ENCODE measurements at places on chromosomes 6 and 20.
A peak's percentile ranks its signal among the peaks of the same experiment; 100 is the strongest.

DNA sequence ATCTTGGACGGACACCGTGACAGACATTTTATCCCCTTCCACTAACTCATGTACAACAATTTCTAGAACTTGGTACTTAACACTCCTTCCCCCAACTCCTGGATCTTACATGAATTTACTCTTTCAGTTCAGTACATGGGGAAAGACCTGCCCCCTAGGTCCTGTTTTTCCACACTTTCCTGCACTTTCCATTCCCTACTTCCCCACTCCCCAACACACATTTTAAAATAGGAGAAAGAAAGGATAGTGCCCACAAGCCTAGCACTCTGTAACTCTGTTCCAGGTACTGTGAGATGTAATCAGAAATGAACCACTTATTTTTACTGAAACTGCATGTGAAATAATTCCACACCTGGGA is 1.3 kb downstream of the ADGRG6 start:
- DNase-seq: no peak

DNA sequence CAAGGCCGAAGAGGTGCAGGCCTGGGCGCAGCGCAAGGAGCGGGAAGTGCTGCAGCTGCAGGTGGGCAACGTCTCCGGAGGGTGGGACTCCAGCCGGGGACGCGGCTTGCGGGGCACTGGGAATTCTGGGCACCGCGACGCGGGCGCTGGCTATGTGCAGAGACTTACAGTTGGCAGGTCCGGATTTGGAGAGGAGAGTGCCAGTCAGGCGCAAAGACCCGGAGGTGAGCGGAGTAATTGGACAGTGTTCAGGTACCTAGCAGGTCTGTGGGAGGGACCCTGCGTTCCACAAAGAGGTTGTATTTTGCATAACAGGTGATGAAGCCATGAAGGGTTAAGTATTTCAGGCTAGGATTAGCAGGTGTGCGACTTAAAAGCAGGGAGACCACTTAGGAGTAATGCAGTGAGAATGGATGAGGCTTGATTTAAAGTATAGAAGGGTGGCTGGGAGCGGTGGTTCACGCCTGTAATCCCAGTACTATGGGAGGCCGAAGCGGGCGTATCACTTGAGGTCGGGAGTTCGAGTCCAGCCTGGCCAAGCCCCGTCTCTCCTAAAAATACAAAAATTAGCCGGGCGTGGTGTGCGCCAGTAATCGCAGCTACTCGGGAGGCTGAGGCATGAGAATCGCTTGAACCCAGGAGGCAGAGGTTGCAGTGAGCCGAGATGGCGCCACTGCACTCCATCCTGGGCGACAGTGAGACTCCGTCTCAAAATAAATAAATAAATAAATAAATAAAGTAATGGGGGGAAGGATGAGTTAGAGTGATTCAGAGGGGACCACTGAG is 1.0 kb downstream of the MRPS26 start:
- peak; percentile 37 for DNase-seq

- no peak for DNase-seq
Observed at GRCh38 chr20:57680934-57681914, 28.6 kb downstream of the PMEPA1 start.

DNA sequence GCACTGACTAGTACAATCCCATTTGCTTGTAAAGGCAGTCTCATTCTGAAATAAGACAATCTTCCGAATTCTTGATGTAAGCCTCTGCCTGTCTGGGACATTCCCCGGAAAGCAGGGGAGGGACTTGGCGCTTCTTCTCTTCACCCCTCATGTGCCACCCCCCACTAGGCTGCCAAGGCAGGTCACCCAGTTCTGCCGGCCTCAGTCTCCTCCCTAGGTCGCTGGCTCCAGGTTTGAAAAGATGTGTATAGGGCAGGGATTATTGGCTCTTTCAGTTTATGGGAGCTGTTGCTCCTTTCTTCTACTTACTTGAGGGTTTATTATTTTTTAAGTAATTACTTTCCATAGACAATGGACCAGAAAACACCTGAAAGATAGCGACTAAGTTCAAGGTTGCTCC is 158.1 kb upstream of the RPS6KA2 start:
- no peak for DNase-seq

GRCh38 chr6:7590918-7591302 is 912 bp downstream of the SNRNP48 start:
- no peak for DNase-seq

DNA sequence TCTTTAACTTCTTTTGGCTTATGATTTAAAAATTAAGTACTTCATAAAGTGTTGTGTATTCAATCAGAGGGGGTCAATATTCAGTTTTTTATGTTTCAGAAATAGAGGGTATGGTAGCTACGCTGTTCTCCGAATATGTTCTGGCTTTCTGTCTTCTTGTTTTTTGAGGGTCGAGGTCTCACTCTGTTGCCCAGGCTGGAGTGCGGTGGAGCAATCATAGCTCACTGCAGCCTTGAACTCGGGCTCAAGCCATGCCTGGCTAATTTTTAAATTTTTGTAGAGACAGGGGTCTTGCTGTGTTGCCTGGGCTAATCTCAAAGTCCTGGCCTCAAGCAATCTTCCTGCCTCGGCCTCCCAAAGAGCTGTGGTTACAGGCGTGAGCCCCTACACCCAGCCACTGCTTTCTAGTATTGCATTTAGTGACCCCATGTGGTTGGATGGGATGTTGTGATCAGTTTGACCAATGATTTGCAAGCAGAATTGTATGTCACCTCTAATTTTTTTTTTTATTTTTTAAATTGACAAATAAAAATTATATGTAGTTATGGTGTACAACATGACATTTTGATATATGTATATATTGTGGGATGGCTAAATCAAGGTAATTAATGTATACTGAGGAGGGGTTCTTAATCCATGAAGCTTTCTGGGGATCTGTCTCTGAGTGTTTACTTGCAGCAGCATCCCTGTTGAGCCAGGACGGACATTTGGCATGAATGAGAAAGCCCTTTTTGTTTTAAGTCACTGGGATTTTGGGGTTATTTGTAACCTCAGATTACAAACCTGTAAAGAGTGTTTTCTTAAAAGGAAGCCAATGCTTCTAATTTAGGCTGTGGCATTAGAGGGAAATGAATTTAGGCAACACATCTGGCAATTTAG is 38.5 kb upstream of the DEK start:
- DNase-seq: no peak

DNA sequence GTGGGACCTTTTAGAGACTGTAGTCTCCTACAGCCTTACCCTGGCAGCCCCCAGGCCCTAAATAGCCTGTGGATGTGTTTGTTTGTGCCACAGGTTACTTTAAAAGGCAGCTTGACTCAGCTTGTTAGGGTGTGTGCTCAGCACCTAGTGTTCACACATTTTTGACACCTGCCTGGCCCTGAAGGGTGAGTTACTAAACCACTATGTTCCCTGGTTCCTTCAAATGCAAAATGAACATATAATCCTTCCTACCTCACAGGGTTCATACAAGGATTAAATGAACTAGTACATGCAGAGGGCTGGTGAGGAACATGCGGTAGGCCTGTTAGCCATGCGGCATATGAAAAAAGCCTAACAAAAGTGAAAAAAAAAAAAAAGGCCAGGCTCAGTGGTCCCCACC is 14.9 kb upstream of the TFAP2C start:
- DNase-seq: no peak

- no peak for DNase-seq
Observed at GRCh38 chr6:11538819-11539468, 1.4 kb downstream of the TMEM170B start.

DNA sequence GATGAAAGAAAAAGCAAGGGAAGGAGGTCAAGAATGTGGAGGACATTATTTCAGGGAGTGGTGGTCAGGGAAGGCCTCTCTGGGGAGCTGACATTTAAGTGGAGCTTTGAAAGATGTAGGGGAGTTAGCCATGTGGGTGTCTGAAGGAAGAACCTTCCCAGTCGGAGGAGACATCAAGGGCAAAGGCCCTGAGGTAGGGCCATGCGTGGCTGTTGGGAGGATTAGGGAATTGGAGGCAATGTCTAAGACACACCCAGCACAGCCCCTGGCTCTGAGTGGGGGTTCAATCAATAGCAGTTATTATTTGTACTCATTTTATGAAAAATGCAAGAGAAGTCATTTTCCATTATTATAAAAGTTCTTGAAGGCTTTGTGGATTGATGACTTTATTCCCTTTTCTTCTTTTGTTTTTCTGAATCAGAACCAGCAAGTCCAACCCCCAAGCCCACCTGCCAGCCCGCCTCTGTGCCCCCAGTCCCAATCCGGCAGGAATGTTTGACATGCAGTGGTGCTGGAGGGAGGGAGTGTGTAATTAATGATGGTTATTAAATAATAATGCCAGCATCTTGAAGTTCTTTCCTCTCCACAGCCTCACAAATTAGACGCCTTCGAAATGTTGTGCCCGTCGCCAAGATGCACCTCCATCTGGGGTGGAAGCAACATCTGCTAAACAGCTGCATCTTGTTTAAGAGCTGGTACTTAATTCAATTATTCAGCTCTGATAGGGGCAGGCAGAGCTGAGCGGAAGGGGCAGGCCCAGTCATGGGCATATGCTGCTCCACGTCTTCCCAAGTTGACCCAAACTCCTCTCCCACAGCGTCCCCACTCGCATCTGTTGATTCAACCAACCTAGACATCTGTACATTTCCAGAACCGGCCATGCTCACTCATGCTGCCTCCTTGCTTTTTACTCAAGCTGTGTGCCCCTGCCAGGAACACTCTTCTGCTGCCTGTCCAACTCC is 81.3 kb upstream of the SIRPA start:
- no peak for DNase-seq

DNA sequence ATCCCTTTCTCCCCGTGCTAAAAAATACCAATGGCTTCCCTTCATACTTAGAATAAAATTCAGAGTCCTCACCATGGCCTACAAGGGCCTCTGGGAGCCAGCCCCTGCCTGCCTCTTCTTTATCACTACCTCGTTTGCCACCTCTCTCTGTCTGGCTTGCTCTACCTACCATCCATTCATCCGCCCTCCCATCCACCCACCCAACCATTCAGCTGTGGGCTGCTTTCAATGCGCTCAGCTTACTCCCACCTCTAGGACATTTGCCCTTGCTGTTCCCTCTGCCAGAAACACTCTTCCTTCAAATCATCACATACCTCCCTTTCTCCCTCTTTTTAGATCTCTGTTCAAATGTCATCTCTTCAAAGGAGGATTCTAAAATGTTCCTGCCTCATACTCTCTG is 44.4 kb downstream of the PACSIN1 start:
- DNase-seq: no peak

- DNase-seq: no peak
Observed at GRCh38 chr6:5091210-5092069, 6.3 kb downstream of the PPP1R3G start.
